ENCODE measurements at places on chromosomes 4 and X. TPM values are rescaled to one million over a fixed set of nuclear protein-coding genes. Genes with fewer than 3 reads are reported as not detected.

DNA sequence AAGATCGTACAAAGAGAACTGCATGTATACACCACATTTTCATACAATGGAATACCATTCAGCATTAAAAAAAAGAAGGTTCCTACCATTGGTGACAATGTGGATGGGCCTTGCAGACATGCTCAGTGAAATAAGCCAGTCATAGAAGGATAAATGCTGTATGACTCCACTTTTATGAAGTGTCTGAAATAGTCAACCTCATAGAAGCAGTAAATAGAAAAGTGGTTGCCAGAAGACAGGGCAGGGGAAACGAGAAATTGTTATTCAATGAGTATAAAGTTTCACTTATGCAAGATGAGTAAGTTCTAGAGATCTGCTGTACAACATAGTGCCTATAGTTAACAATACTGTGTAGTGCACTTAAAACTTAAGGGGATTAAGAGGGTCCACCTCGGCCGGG is 257.5 kb upstream of the FTHL17 start:
- DNase-seq: no peak

The CRMP1 gene
- 5.7 TPM for total RNA-seq

- peak; percentile 61 for DNase-seq
Measured at GRCh38 chr4:139300431-139301112, 733 bp upstream of the NAA15 start.

The PNCK gene
- total RNA-seq: 0.19 TPM

The CCNG2 gene
- 42.3 TPM for total RNA-seq

DNA sequence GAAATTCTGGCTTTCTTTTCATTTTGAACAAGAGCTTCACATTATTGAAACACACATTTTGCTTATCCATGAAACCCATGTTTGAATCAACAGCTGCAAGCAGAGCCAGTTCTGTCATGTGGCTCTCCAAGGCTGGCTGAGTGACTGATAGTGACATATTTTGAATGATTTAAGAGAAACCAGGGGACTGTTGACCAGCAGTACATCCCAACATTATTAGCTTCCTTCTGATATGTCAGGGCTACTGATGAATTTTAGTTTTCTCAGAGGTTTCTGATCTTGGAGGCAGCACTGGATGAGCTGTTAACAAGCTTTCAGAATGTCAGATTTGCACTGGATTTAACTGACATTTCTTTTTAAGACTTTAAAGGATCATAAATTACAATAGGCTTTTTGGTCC is 74.6 kb upstream of the GRXCR1 start:
- no peak for DNase-seq

The UGT8 gene
- 0.13 TPM for total RNA-seq

The GJB1 gene
- not detected for total RNA-seq

DNA sequence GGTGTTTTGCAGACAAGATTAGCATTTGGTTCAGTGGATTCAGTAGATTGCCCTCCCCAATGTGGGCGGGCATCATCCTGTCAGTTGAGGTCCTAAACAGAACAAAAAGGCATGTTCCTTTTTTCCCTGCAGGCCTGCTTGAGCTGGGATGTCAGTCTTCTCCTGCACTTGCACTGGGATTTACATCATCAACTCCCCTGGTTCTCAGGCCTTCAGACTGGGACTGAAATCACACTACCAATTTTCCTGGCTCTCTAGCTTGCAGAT is 278.9 kb upstream of the FTHL17 start:
- no peak for DNase-seq

- DNase-seq: no peak
Measured at GRCh38 chr4:6663596-6664393, 23.3 kb downstream of the MRFAP1 start.

The MAGEB18 gene
- total RNA-seq: not detected

GRCh38 chr4:147732518-147733235 is 789 bp downstream of the ARHGAP10 start:
- DNase-seq: peak; percentile 54

The XG gene
- 0.06 TPM for total RNA-seq

DNA sequence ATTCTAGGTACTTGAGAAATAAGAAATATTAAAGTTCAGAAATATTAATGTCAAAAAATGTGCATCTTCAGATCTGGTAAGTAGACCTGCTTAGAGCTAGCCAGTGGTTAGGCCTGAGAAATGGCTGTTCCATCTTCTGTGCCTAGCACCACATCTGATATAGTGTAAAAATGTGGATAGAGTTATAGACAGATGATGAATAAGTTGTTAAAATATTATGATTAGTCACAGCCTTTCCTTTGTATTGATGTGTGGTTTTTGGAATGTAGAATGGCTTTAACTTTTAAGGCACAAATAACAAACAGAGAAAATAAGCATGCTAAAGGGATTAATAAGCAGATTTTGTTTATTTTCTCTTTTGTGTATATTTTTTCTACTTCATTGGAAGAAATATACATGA is 133.5 kb upstream of the NUDT6 start:
- peak; percentile 56 for DNase-seq

DNA sequence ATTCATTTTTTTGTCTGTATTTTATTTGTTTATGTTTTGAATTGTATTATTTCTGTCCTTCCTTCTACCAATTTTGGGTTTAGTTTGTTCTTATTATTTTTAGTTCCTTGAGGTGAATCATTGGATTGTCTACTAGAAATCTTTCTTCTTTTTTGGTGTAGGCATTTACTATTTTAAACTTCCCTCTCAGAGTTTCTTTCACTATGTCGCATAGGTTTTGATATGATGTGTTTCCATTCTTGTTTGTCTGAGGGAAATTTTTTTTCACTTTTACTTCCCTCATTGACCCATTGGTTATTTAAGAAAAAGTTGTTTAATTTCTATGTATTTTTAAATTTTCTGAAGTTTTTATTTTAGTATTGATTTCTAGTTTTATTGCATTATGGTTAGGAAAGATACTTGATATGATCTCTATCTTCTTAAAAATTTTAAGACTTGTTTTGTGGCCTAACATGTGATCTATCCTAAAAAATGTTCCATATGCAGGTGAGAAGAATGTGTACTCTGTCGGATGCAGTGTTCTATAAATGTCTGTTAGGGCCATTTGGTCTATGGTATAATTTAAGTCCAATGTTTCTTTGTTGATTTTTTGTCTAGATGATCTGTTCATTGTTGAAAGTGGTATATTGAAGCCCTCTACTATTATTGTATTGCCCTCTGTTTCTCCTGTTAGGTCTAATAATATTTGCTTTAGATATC is 68.8 kb downstream of the IL15 start:
- DNase-seq: no peak

GRCh38 chrX:1292575-1293290 is 24.1 kb downstream of the CSF2RA start:
- no peak for DNase-seq

GRCh38 chrX:129792586-129793291 is 13.0 kb downstream of the SASH3 start:
- DNase-seq: no peak

The UGT2A2 gene
- not detected for total RNA-seq

- DNase-seq: peak; percentile 67
Measured at GRCh38 chr4:139740531-139741041, 75.0 kb downstream of the MGST2 start.

- no peak for DNase-seq
Measured at GRCh38 chr4:130029442-130029841, 933.5 kb downstream of the C4orf33 start.

- DNase-seq: no peak
Measured at GRCh38 chrX:57380026-57380796, 93.7 kb downstream of the FAAH2 start.

- no peak for DNase-seq
Measured at GRCh38 chr4:23458054-23458453, 431.8 kb downstream of the PPARGC1A start.

GRCh38 chrX:47247206-47247998 is 14.6 kb downstream of the USP11 start:
- no peak for DNase-seq

The F8 gene
- total RNA-seq: 7.8 TPM

The FSTL5 gene
- not detected for total RNA-seq

The IBSP gene
- not detected for total RNA-seq

DNA sequence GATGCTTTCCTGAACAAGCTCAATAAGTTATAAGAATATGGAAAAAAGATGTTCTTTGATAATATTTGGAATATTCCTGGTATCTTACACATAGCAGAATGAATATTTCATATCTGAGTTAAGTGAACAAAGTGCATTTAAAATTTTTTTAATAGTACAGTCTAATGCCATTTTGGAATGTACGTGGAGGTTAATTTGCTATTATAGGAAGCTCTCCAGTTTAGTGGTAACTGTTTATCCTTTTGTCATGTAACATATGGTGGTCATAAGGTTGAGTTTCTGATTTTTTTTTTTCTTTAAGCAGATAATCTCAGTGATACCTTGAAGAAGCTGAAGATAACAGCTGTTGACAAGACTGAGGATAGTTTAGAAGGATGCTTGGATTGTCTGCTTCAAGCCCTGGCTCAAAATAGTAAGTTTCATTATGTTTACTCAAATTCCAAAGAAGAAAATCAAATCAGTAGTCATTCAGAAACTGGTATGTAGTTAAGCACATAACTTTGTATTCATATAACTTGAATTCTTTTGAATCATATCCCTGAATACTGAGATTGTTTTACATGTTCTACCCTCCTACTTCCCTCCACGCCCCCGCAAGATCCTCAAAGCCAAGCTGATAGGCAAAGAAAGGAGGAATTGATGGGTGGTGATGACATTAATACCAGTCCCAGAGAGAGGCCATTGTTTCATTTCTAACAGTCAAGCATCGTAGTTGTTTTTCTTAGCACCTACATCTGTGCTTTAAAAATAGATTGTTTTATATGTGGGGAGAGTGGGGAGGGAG is 32.1 kb downstream of the RAP1GDS1 start:
- DNase-seq: no peak

GRCh38 chr4:45004847-45005565 is 278.6 kb upstream of the GNPDA2 start:
- DNase-seq: no peak

DNA sequence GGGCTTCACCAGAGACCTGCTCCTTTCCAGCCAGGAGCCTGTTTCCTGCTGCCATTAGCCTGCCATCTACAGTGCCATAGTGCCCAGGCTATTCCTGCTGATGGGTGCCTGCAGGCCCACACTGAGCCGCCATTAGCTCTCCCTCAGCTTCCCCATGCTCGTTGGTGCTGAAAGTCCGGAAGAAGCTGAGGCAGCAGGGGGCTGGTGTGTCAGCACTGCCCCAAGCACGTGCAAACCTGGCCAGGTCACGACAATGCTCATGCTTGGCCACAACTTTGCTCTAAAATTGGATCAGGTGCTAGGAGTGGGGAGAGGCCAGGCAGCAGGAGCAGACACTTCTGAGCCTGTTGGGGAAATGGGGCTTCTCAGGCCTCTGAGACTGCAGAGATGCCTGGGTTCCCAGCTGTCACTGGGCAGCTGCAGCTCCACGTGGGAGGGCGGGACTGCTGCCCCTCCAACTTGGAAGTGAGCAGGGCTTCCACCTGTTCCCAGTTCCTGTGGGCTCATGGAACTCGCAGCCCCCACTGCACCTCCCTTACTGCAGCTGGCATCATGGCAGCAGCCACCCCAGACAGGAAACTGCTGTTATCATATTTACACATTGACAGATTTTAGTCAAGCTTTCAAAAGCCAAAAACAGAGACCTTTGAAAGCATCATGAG is 913.9 kb downstream of the FSTL5 start:
- DNase-seq: peak; percentile 61

DNA sequence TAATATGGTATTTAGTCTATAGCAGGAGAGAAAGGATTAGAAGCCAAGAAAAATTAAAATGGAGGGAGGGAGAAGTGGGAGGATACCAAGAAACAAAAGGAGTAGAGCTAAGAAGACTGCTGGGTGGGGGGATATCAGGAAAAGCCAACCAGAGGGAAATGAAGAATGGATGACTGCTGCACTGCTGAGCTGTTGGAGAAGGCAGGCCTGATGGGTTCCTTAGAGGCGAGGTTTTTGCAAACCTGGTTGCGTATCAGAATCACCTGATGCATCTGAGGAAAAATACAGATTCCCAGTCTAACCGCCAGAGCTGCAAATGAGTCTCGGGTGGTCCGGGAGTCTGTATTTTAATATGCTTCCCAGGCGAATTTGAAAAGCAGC is 1.5 kb downstream of the PGRMC1 start:
- no peak for DNase-seq

DNA sequence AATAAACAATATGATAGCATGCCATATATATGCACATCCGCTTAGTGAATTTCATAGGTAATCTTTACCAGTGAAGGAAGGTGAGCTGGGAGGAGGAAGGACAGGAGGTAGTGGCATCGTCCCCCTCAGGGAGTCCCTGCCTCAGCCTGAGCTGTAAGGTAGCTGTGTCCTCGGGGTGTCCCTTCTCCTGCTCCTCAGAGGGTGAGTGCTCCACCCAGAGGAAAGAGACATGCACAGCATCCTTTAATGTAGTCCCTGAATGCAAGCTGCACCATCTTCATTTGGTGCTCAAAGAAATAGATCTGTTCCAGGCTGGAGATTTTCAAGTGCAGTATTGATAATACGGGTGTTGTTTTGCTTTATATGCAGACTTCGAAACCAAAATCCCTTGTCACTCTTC is 330.4 kb upstream of the SFRP2 start:
- DNase-seq: no peak

The GTPBP6 gene
- total RNA-seq: 65.1 TPM

GRCh38 chr4:88144866-88145300 is 13.6 kb downstream of the ABCG2 start:
- no peak for DNase-seq

The PLS3 gene
- 124 TPM for total RNA-seq

DNA sequence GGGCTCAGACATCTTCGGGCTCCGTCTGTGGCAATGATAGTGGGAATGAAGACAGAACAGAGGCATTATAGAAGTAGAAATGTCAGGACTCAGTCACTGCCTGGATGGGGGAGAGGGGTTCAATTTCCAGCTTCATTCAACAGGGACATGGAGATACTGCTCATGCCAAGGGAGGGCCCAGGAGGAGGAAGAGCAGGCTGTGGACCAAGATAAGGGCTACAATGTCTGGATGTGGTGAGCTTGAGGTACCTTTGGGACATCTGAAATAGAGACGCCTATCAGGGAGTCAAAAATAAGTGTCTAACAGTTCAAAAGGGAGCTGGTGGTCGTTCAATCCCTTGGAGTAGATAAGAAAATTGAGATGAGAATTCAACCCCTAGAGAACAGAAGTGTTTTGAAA is 34.5 kb downstream of the ELF4 start:
- no peak for DNase-seq

GRCh38 chr4:81454499-81454898 is 17.2 kb downstream of the RASGEF1B start:
- peak; percentile 16 for DNase-seq

The SUPT20HL1 gene
- not detected for total RNA-seq

GRCh38 chr4:158945529-158946108 is 157.3 kb upstream of the RAPGEF2 start:
- DNase-seq: no peak

DNA sequence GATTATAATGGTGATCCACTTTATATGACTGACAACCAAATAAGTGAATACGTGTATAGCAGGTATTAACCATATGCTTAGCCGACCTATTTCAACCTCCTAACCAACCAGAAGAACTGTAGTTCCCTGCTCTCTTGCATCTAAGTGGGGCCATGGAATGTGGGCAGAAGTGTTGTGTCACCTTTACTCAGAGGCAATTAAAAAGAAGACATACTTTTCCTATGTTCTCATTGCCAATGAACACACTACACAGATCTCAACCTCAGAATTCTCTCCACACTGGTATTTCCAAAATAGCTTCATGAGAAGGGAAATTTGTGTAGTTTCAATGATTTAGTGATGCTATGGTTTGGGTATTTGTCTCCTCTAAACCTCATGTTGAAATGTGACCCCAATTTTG is 3.2 kb upstream of the NFKB1 start:
- DNase-seq: no peak

The PCDH7 gene
- total RNA-seq: 35.9 TPM
